ENCODE measurements at places on chromosomes 6 and 20. TPM values are rescaled to one million over a fixed set of nuclear protein-coding genes. Genes with fewer than 3 reads are reported as not detected.

ENPP3 gene
- total RNA-seq, result not detected

MCCD1 gene
- total RNA-seq, result not detected

CTAGE9 gene
- total RNA-seq, result not detected

HLA-DQA2 gene
- total RNA-seq, result not detected

LY6G5C gene
- 0.51 TPM for total RNA-seq

RMND1 gene
- total RNA-seq, result 12.3 TPM

KHDRBS2 gene
- total RNA-seq, result not detected

IMPG1 gene
- not detected for total RNA-seq

SLC22A3 gene
- 35.7 TPM for total RNA-seq

OR2J3 gene
- not detected for total RNA-seq

Measured in A549 treated with CpdA at 1 μM for 4 hours (cell line).